ENCODE measurements at places on chromosomes 7 and 10.

DNA sequence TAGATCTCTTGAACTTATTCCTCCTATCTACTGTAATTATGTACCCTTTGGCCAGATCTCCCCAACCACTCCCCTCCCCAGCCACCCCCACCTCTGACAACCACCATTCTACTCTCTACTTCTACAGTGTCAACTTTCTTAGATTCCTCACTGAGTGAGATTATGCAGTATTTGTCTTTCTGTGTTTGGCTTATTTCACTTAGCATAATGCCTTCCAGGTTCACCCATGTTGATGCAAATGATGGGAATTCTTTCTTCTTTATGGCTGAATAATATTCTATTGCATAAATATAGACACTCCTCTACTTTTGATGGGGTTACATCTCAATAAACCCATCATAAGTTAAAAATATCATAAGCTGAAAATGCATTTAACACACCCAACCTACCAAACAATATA lies 21.3 kb upstream of the HNRNPH3 start:
- no peaks in the 10 kb centered on the region for H3K27me3 ChIP-seq
- no peak overlapping the region for H3K4me3 ChIP-seq
- H3K36me3 ChIP-seq, result no peaks in the 10 kb centered on the region
- no peak overlapping the region for H3K27ac ChIP-seq
- DNase-seq, result no peak

DNA sequence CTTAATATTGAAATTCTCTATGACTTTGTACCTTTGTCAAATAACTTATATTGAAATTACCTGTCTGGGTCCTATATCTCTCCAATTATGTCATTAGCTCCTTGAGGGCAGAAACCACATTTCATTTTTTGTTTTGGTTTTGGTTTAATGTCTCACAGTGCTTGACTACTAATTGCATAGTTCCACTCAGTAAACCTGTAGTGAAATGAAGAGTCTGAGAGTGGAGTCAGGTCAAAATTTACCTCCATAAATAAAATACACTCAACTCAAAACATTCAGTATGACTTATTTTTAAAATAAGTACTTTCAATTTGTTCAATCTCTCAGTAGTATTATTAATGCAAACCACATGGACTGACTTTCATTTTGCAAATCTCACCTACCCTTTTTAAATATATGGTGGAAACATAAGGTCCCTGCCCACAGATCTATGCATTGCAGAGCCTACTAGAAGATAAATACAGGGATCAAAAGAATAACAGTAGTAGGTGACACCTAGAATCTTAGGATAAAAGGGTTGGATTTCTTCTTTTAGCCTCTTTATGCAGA lies 32.5 kb downstream of the PDE1C start:
- H3K36me3 ChIP-seq, result no peaks in the 10 kb centered on the region
- no peaks in the 10 kb centered on the region for H3K4me1 ChIP-seq
- no peak for DNase-seq

DNA sequence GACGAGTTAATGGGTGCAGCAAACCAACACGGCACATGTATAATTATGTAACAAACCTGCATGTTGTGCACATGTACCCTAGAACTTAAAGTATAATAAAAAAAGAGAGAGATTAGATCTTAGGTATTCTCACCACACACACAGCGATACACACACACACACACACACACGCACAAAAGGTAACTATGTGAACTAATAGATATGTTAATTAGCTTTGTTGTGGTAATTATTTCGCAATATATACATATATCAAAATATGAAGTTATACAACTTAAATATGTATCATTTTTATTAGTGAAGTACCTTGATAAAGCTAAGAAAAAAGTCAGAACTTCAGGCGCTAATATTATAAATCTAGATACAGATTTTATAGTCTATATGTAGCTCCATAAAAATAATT lies 849.2 kb downstream of the IPMK start:
- H3K27ac ChIP-seq, result no peak overlapping the region
- no peaks in the 10 kb centered on the region for H3K4me1 ChIP-seq
- no peaks in the 10 kb centered on the region for H3K27me3 ChIP-seq

DNA sequence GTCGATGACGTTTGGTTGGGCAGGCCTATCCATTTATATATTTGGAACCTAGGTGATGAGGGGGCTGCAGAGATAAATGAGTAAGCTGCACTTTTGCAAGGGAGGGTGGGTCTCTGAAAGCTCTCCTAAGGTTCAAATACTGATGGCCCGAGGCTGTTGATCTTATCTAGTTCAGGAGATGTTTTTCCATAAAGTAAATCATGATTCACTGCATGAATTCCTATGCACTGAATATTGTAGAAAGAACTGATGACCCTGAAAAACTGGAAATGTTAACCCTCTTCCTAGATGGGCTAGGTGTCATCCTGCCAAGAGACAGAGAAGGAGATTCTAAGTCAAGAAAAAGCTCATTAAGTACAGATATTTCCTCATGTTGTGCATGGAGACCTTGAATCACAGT lies 459.9 kb downstream of the PLXNA4 start:
- H3K27ac ChIP-seq, result no peak overlapping the region
- no peaks in the 10 kb centered on the region for H3K4me1 ChIP-seq
- no peak overlapping the region for H3K4me3 ChIP-seq
- no peaks in the 10 kb centered on the region for H3K27me3 ChIP-seq

DNA sequence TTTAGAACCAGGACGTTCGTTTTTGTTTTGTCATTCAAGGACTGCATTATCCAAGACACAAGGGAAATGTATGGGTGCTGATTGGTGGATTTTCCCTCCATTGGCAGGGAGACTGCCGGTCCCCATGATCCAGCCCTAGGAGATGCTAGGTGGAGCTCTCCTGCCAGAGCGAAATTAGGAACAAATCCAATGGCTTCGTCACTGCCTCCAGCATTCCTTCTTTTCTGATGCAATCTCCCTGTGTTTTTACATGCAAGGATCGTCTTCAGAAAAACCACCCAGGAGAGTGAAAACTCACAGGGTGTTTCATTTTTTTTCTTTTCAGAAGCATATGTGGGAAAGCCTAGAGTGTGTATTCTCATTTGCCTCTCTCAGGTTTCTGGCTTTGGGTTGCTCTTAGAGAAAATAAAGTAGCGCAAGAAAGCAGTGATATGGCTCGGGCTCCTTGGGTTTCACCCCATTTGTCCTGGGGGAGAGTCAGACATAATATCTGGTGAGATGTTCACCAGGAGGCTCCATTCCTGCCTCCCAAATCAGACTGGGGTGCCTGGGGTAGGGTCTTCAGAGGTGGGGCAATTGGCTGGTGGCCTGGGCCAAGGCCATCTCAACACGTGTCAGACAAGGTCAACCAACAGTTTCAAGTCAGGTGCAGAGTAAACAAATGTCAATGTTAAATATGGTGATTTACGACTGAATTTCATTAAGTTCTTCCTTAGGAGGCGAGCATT lies 450.9 kb upstream of the MKI67 start:
- no peak overlapping the region for H3K4me3 ChIP-seq
- no peaks in the 10 kb centered on the region for H3K36me3 ChIP-seq
- no peaks in the 10 kb centered on the region for H3K4me1 ChIP-seq
- peaks cover 2% of the 10 kb centered on the region for H3K27me3 ChIP-seq
- no peak overlapping the region for H3K27ac ChIP-seq

- no peak overlapping the region for H3K4me3 ChIP-seq
- H3K27me3 ChIP-seq, result peaks cover 15% of the 10 kb centered on the region
- no peaks in the 10 kb centered on the region for H3K36me3 ChIP-seq
Measured at GRCh38 chr10:1323951-1324350, 267.8 kb downstream of the WDR37 start.

- no peaks in the 10 kb centered on the region for H3K4me1 ChIP-seq
- no peak overlapping the region for H3K27ac ChIP-seq
- no peaks in the 10 kb centered on the region for H3K36me3 ChIP-seq
- no peak for DNase-seq
Measured at GRCh38 chr7:41241641-41242040, 461.2 kb downstream of the INHBA start.

- peaks cover 13% of the 10 kb centered on the region for H3K4me1 ChIP-seq
- no peak overlapping the region for H3K4me3 ChIP-seq
- no peak for DNase-seq
- H3K27me3 ChIP-seq, result peaks cover 10% of the 10 kb centered on the region
- no peak overlapping the region for H3K27ac ChIP-seq
- H3K36me3 ChIP-seq, result peaks cover 1% of the 10 kb centered on the region
Measured at GRCh38 chr7:1748839-1749173, 78.7 kb downstream of the ELFN1 start.

DNA sequence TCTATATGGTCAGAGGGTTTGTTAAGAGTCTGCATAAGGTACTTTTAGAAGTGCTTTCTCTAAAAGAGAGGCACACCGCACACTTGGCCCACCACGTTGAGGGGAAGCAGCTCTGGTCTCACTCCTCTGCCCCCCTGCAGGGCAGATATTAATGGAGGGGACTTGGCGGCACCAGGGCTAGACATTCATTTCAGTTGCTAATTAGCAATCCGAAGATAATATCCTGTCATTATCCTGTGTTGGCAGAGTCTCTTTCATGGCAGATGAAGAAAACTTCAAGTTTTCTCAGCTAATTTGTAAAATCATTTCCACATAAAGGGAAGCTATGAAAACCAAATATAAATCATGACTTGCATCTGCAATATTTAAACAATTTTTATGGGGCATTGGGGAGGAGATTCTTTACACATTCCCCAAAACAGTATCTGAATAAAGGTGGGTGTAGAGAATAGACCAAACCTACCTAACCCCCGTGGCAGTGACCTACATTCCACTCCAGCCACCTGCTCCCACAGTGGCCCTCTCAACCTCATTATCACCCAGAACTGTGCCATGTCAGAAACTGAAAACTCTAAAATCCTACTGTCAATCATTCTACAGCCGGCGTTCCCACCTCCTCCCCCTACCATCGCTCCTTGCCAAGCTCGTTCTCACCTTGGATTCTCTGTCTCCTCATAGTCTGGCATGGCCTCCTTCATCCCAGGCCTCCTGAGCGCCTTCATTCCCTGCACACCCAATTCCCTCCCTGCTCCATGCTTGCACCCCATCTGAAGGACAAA lies 54.1 kb upstream of the STK17A start:
- no peak overlapping the region for H3K27ac ChIP-seq
- no peaks in the 10 kb centered on the region for H3K4me1 ChIP-seq
- peaks cover 3% of the 10 kb centered on the region for H3K27me3 ChIP-seq
- H3K4me3 ChIP-seq, result no peak overlapping the region
